Neural crest cell (in vitro differentiated cells): ENCODE measurements at places on chromosomes 16 and 17. TPM values are rescaled to one million over a fixed set of nuclear protein-coding genes. Genes with fewer than 3 reads are reported as not detected.

- DNase-seq: no peak
Measured at GRCh38 chr16:14015033-14015432, 56.1 kb upstream of the MRTFB start.

DNA sequence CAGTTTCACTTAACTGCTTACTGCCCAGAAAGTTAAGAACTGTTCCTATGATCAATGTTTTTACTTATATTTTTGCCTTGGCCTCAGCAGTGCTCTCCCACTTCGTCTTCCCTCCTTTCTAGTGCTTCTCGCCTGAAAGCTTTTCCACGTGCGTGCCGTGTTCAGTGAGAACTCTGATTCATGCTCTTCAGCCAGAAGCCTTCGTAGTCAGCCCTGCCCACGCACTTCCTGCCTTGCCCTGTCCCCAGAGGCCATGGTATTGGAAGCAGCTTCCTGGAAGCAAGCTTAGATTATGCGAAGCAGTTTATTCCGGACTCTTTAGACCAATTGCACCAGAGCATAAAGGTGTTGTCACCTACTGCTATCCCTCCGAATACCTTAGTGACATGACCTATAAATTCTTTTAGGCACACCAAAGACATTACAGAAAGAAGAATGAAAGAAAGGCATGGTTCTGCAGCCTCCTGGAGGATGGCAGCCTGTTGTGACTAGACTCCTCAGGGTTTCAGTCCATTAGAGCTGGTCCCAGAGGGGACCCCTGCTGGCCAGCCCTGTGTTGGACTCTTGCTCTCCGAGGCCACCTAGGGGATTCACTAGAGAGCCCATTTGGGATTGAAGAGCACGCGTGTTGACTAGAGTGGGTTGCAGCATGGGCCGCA is 105.2 kb downstream of the RPTOR start:
- peak; percentile 60 for DNase-seq

- no peak for DNase-seq
Measured at GRCh38 chr16:83533193-83533592, 274.6 kb upstream of the HSBP1 start.

GRCh38 chr16:57518520-57518919 is 17.9 kb downstream of the CCDC102A start:
- no peak for DNase-seq

- no peak for DNase-seq
Measured at GRCh38 chr16:11215935-11216556, 40.0 kb downstream of the SOCS1 start.

Gene KRTAP2-1
- not detected in 2 replicates for total RNA-seq

Gene KRT23
- not detected in 2 replicates for total RNA-seq

Gene RTN4RL1
- 0.36 and 0.47 TPM in 2 replicates for total RNA-seq
